NCI-H2171 (cell line): ENCODE measurements at places on chromosomes 2 and 18.

GRCh38 chr2:224523626-224524577, 61.3 kb downstream of the CUL3 start:
- no peak for DNase-seq

DNA sequence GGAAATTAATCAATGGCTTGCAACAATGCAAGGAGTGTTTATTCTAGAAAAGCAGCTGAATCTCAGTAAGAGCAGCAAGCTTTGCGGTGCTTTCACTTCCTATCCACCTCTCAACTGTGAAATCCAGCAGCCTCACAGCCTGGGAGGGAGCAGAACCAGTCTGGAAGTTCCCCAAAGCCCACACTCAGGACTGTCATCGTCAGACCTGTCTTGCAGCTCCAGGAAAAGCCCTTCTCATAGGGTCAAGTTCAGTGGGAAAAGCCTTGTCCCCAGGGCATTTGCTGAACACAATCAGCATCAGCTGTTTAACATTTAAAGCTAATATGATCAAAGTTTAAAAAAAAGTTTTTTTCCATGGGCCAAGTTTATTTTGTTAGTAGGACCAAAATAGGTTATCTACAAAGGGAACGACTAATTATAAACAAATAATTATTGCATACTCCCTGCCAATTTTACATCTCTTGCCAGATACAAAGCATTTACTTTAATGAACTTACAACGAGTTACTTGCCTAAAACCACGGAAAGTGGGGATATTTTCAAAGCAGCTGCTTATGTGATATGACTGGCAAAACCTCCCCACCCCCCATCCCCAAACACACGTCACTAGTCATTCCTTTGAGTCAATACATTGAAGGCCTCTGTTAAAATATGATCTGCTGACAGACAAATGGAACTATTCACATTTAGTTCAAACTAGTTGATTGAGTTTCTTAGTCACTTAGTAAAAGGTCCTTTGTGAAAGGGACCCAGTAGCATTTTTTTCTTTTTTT, 36.8 kb downstream of the PARD6G start:
- no peak for DNase-seq

DNA sequence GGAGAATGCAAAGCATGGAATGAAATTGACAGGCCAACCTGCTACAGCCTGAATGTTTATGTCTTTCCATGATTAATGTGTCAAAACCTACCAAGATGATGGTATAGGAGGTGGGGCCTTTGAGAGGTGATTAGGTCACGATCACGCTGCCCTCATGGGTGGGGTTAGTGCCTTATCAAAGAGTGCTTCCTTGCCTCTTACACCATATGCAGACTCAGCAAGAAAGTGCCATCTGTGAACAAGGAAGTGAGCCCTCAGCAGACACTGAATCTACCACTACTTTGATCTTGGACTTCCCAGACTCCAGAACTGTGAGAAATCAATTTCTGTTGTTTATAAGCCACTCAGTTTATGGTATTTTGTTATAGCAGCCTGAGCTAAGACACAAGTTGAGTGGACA, 147.5 kb upstream of the BCL2L11 start:
- no peak for DNase-seq

DNA sequence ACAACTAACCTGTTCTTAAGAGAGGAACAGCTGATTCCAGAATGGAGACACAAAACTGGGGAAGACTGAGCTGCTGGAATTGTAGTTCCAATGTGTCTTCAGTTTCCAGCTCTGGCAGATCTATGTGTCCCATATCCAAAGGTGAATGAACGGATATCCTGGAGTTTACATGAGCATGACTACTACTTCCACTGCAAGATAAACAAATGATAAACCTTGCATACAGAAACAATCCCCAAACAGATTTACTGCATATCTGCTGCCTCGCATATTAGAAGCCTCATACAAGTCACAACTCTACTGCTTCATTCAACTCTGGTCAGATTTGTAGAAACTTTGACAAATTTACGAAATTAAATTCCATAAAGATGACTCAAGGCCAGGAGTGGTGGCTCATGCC, 15.0 kb downstream of the RTTN start:
- DNase-seq, result no peak

- DNase-seq, result no peak
Observed at GRCh38 chr2:229636571-229636970, 77.8 kb downstream of the DNER start.

DNA sequence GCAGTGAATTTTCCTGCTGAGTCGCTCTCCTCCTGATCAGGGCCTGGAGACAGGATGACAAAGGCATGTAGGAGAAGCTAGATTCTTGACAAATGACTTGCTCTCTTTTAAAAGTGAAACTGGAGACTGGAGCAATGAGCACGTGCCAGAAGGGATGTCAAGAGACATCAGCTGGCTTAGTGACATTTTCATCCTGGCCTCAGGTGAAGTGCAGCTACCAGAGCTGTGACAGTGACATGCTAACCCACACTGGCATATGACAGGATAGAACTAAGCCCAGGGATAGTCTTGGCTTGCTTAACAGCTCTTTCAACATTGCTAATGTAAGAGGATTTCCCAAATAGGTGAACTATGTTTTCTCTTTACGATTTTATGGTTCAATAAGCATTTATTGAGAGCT, 757.5 kb upstream of the DDX18 start:
- no peak for DNase-seq

DNA sequence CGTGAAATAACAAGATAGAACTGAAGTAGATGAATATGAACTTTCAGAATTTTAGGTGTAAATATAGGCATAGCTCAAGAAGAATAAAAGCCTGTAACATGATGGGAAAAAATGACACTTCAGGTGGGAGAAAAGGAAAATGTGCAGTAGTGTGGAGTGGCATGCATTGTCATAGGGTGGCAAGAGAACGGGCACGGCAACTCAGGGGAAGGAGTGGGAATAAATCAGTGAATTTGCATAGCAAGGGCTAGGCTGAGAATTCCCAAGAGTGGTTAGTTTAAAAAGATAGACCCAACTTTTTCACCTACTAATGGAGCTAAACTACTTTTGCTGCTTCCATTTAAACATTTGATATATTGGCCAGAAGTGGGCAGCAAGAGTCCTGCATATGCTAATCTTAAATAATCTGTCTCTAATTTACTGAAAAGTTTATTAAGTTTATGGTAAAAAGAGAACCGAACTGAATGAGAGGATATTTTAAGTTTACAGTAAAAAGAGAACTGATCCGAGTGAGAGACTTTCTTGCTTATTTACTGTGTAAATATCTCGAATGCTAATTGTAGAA, 228.1 kb downstream of the CTNNA2 start:
- DNase-seq, result no peak

DNA sequence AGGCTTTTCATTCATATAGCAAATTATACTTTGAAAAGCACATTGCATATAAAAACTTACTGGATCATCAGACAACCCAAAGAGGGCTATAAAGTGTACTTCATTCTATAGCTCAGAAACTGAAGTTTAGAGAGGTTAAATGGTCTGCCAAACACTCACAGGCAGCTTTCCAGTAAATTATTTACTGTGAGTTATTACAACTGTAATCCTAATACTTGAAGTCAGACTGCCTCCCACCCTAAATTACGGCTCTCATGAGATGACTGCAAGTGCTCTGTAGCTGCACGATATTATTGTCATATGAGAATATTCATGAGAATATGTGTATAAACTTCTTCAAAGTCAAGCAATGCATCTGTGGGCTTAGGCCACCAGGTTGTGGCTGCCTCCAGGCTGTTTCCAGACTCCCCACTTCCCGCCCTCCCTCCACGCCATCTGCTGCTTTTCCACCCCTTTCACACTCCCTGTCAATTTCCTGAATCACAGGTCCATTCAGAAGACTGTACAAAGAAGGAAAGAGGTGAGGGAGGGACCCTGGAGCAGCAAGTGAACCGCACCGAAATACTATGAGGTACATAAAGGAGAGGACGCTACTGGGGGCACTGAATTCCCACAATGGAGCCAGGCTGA, 111.1 kb upstream of the SPOPL start:
- peak; percentile 75 for DNase-seq

GRCh38 chr2:38201784-38202183, 125.8 kb upstream of the CYP1B1 start:
- no peak for DNase-seq

DNA sequence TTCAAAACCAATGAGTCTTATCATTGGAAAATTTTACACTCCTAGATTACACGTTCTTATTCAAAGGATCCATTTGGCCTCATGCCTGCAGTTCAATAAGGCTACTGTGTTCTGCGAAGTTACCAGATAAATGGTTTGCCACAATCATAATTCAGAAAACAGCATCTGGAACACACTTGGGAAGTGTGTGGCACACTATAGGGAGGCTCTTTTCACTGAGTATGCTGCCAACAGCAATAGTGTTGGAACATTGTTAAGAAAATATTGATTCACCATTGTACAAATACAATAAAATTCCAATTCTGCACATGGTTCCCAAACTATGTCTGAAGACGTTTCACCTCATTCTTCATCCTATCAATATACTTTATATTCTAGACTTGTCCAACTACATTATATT, 141.4 kb upstream of the DOK6 start:
- DNase-seq, result no peak
